ENCODE measurements at places on chromosomes 12 and 14.

DNA sequence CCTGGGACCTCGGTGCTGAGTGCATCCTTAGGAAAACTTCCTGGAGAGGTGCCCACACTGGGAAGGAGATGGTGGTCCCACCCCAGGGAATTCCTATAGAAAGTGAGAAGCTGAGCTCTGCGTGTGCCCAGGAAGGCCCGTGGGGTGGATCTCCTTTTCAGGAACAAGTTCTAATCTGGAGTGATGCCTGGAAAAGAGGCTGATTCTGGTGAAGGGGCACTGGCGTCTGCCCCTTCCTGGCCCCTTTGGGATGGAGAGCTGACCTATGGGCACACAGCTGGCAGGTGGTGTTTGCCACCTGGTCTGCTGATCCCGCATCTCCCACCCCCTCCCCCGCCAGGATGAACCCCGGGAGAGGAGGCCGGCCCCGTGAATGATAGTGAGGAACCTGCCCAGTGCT lies 142.0 kb upstream of the RTL1 start:
- no peak for DNase-seq

GRCh38 chr12:112350593-112351592 lies 31.3 kb downstream of the HECTD4 start:
- no peak for DNase-seq

- no peak for DNase-seq
Observed at GRCh38 chr14:104994978-104995377, 9.4 kb downstream of the CLBA1 start.

DNA sequence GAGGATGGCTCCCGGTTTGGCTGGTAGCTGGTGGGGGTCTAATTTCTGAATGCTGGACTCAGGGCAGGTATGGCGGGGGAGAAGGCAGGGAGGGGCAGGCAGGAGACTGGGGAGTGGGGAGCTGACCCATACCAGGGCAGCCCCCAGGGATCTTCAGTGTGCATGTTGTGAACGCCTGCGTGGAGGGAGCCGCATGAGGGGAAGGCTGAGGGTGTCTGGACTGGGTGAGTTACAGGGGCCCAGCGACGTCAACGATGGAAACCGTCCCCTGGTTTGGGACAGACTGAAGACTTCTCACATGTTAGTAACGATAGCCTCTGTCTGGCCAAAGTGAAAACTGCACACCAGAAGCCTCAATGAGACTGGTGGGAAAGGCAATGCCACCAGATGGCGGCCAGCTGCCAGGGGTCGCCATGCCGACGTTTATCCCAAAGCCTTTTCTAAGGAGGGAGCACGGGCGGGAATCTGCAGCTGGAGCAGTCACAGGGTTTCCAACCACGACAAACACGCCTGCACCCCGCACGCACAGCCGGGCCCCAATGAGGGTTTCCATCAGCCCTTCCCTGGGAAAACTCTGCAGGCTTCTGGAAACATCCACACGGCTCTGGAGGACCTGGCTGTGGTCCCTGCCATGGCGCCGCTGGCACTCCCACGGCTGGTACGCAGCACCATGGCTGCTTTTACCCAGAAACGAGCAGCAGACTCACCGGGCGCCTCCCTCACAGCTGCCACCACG lies 14.0 kb downstream of the PGAM5 start:
- no peak for DNase-seq

GRCh38 chr14:102593061-102593824 lies 794 bp downstream of the RCOR1 start:
- DNase-seq: peak; percentile 53
